Stimulated activated CD4-positive, alpha-beta T cell treated with anti-CD3 and anti-CD28 coated beads, TNF-alpha, amount 100 ng/mL, for 24 hours (primary cell): ENCODE measurements at places on chromosomes 5 and 9.

- peak; percentile 2 for DNase-seq
Measured at GRCh38 chr9:90642570-90643539, at the start of gene DIRAS2. Gene DIRAS2 (minus strand): TSS chr9:90642824. CDS start chr9:90613827, 28,997 bp downstream.

DNA sequence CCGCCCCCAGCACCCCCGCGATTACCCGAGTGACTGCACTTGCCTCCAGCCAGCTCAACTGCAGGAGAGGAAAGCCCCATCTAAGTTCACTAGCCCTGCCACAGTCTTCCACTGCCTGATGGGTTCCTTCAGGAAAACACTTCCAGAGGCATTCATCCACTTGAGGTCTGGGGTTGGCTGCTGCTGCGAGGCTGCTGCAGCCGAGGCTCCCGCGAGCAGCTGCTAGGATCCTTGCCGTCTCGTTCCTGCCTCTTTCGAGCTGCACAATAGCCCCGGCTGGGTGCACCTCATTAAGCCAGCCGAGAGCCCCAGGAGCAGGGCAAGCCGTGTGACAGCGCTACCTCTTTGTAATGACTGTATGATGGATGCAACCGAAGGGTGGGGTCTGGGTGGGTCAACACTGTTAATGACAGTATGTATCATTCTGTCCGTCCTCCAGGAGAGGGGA lies 24.2 kb upstream of the ELAVL2 start:
- DNase-seq, result no peak

GRCh38 chr9:35650341-35651158 lies at the start of gene SIT1:
Gene SIT1 (minus strand): TSS chr9:35650931. CDS start chr9:35650853, 78 bp downstream.
- DNase-seq, result no peak

DNA sequence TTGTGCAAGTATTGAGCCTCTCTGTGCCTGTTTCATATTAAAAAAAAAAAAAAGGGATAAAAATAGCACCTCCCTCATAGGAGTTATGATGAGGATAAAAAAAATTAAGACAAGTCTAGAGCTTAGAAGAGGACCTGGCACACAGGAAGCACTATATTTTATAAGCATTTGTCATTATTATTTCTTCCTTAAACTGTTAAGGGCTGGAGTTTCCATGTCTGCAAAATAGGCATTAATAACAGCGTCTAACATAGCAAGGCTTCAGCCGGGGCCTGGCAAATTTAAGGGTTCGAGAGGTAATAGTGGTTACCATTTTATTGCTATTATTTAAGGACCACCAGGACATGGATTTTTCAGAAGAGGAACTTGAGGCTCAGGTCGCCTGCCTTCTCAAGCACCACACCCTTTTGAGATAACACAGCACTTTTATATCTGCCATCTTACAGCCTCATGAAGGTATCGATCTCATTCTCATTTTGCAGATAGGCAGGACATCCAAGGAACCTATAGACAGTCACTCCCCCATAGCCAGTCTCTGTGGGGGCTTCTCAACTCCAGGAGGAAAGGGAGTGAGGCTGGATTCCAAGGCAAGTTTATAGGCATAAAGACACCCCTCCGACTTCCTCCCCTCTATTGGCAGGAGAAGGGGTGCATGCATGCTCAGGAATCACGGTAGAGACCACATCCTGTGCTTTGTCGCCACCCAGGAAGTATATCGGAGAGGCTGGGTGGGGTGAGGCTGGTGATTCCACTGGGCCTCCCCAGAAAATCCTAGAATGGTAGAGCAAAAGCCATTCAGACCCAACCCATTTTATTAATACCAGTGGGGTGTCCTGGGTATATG lies 2.4 kb downstream of the ANXA6 start:
- DNase-seq, result no peak

- no peak for DNase-seq
Measured at GRCh38 chr5:172235827-172236736, 42.1 kb downstream of the EFCAB9 start.

DNA sequence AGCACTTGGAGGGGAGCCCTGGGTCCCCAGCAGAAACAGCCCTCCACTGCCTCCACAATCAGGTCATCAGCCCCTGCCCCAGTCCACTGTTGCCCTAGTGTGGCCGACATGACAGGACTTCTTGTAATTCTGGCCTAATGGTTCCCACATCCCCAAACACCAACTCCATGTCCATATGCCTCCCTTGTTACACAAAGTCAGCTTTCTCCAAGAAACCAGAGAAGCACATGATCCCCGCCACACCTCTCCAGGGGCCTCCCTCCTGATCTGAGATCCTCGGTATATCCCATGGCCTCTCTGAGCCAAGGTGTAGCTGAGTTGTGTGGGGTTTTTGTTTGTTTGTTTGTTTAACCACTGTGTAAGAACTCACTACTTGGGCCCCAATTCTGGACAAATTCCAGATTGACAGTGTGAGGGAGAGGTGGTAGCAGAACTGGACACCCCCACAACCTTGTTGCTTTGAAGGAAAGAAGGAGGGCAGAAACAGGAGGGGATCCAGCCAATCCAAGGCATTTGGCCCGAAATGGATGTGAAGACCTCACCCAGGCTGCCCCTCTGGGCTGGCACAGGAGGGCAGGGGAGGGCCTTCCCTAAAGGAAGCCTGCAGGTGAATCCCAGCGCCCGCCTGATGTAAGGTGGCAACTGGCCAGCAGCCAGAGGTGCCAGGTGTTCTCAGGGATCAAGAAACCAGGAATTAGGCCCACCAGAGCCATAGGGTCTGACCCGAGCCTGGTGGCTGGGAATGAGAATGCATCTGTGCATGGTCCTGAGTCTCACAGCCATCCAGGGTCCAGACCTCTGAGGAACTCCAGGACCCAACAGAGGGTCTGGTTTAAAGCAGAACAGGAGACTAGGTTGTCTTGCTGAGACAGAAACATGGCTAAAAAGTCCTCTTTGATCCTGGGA lies 13.4 kb downstream of the IRF1 start:
- no peak for DNase-seq

DNA sequence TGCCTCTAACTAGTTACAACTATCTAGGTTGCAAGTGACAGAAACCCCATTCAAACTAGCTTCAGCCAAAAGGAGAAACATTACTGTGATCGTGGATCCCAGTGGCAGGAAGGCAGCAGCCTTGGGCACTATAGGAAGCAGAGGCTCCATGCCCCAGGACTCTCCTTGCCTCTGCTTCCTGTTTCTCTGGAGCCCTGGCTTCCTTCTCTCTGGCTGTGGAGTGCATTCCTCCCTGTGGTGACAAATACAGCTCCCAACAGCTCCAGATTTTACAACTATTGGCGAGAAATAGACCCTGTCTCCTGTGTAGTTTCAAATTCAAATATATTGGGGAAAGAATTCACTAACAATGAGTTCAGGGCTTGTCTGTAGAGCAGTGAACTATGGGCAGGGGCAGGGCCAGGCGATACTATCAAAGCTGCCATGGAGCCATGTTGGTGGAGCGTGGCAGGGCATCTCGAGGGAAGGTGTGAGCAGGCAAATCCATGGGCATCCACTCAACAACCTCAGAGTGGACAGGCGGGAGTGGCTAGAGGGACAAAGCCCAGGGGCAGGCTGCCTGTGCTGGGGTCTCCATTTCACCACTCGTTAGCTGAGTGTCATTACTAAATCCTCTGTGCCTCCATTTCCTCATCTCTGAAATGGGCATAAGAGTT lies 189.5 kb downstream of the ERCC6L2 start:
- no peak for DNase-seq
